ENCODE measurements at places on chromosomes 4 and X.

- no peak for DNase-seq
Observed at GRCh38 chr4:16897991-16898827, at the start of gene LDB2. Gene LDB2, minus strand, starts transcription at chr4:16898645.

DNA sequence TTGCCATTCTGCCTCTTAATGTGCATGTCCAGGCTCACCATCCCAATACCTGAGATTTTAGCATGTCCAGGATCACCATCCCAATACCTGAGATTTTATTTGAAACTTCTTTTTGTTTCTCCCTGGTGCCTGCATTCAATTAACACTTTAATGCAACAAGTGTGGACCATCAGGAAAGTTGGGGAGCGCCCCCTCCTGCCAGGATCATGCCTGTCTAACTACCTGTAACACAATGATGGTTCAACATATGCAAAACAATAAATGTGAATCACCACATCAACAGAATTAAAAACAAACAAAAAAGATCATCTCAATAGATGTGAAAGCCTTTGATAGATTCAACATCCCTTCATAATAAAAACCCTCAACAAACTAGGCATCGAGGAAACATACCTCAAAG lies 1359.5 kb upstream of the DIAPH2 start:
- DNase-seq, result no peak

GRCh38 chrX:123036401-123036800 lies 147.7 kb upstream of the GRIA3 start:
- DNase-seq, result no peak

GRCh38 chrX:123339221-123339905 lies 155.3 kb downstream of the GRIA3 start:
- DNase-seq, result no peak

- no peak for DNase-seq
Observed at GRCh38 chr4:26362745-26363439, 42.1 kb downstream of the RBPJ start.

DNA sequence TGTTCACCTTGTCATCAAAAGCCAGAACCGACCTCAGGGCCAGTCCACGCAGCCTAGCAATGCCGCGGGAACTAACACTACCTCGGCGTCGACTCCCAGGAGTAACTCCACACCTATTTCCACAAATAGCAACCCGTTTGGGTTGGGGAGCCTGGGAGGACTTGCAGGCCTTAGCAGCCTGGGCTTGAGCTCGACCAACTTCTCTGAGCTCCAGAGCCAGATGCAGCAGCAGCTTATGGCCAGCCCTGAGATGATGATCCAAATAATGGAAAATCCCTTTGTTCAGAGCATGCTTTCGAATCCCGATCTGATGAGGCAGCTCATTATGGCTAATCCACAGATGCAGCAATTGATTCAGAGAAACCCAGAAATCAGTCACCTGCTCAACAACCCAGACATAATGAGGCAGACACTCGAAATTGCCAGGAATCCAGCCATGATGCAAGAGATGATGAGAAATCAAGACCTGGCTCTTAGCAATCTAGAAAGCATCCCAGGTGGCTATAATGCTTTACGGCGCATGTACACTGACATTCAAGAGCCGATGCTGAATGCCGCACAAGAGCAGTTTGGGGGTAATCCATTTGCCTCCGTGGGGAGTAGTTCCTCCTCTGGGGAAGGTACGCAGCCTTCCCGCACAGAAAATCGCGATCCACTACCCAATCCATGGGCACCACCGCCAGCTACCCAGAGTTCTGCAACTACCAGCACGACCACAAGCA lies 898 bp downstream of the UBQLN2 start:
- no peak for DNase-seq

DNA sequence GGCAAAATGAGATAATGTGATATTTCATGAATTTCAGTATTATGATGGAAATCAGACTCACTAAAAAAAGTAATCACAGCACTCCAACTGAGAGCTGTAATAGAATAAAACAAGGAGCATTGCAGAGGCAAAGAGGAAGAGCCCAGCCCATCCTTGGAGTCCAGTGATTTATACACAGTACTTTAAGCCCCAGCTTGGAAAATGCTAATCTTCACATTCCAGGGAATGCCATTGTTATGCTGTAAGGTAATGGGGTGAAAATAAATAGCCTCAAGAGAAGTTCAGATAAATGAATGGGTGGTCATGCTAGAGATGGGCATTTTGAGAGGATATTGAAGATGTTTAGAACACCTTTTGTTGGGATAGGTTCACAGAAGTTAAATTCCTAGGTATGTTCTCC lies 190.3 kb upstream of the TAPT1 start:
- DNase-seq, result no peak

DNA sequence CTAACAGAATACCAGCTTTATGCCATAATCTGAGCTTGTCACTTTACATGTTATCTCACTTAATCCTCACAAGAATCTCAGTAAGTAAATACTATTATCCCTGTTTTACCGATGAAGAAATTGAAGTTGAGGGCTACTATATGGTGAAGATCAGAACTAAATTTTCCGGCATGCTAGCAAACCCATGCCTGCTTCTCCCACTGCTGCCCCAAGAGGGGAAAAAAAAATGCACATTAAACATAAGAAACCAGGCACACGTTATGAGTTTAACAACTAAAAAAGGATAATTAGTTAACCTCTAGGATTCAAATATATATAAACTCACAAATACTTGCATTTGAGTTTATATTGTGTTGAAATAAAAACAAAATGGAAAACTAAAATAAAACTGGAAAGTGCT lies 10.8 kb downstream of the SLC10A7 start:
- DNase-seq, result no peak

DNA sequence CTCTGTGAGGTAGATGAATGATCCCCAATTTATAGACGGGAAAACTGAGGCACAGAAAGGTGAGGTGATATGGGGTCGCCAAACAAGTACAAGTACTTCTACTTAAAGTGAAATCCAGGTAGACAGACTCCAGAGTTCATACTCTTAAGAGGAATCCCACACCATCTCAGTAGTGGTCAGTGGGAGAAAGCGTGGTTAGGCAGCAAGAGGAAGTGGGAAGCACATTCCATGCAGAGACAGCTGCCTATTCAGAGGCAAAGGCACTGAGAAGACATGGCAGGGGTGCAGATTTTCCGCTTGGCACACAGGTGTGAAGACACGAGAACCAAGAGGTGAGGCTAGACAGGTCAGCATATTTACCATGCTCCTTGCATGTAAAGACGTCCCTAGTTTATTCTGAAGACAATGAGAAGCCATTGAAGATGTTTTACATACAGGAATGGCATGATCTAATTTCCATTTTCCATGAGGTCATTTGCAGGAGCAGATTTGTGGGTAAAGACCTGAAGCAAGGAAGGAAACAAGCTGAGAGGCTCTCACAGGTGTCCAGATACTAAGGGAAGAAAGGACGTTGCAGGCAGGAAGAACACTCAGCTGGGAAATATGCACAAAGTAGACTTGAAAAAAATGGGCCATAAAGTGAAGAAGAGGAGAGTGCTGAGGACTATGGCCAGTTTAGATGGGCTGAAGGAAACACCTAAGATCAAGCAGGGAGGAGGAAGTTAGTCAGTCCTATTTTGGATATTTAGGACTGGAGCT lies 17.3 kb upstream of the CLNK start:
- no peak for DNase-seq

DNA sequence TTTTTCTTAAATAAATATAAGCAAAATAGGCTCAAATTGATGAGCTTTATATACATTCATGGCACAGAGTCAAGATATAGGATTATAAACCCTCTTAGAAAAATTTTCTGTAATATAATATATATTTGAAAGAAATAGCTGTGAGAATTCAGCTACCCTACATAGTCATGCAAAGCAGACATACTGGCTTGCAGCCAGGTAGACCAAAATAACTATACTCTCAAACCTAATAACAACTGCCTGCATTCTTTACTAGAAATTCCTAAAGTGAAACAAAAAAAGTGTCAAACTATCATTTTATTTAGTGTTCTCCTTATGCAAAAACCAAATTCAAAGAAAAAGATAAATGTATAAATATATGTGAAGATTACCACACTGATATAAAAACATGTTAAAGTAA lies 1390.2 kb downstream of the C4orf33 start:
- no peak for DNase-seq

GRCh38 chrX:2351999-2352995 lies 148.5 kb downstream of the DHRSX start:
- DNase-seq, result no peak

GRCh38 chrX:65601530-65602220 lies 65.8 kb upstream of the MSN start:
- DNase-seq, result no peak

DNA sequence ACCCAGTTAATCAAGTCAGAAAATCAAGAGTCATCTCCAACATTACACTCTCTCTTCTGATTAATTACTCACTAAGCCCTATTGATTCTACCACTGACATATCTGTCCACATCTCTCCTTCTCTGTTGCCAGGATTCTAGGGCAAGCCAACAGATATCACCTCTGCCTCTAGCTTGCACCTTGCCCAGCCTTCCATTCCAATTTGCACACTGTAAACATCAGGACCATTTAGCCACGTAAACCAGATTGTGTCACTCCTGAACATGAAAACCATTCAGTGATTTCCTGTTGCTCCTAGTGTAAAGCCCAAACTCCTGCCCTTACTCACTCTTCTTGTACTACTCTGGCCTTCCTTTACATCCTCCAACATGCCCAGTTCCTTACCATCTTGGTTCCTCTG lies 68.0 kb upstream of the PLS3 start:
- no peak for DNase-seq

DNA sequence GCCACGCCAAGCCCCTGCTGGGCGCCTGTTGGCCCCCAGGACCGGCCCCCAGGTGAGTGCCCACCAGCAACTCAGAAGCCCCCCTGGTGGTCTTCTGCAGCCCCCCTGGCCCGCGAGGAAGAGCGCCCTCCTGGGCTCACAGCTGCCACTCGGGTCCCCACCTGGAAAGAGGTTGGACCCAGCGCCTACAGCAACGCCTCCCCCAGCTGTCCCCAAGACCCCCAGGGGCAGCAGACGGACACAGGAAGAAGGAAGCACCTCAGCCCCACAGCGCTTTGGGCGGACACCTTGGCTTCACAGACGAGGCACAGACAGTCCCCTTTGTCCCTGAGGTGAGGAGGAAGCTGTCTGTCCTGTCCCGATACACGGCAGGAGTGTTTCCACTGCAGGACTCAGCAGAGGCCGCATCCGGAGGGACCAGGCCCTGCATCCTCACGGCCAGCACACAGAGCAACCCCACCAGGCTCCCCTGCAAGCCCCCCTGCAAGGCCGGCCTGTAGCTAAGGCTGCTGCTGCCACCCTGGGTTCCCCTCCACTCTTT lies 115.6 kb upstream of the NKX1-1 start:
- no peak for DNase-seq

DNA sequence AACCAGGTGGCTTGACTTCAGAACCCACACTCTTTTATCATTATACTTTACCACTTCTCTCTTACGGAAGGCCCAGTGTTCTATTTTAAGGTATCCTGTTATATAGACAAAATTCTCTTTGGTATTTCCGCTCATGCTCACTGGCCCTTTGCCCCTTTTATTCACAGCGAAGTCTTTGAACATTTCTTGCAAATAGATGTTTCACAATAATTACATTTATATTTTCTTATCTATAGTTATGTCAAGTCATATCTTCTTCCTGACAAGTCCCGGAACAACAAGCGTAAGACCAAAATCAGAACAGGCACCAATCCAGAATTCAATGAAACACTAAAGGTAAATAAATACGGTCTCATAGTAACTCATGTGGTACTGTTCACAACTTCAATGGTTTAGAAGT lies 102.0 kb downstream of the SYTL5 start:
- no peak for DNase-seq

- DNase-seq, result no peak
Observed at GRCh38 chr4:60729194-60729593, 470.9 kb upstream of the ADGRL3 start.

DNA sequence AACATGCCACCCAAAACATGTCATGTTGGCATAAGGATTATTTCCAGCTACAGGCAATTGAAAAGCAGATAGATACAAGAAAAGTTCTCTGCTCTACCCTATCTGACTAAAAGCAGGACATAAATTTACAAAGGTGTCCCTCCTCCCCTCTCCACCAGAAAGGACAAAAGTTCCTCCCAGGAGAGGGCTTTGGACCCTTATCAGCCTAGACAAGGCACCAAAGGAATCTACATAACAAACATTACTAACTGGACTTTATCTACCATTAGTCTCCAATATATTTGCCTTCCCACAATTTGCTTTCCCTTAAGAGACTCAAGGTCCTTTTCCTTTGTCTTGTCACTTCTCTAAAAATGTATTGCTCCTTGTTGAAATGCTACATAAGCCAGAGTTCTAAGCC lies 55.6 kb downstream of the ADGRA3 start:
- DNase-seq, result no peak

GRCh38 chrX:8749697-8750096 lies 17.8 kb upstream of the ANOS1 start:
- no peak for DNase-seq

GRCh38 chrX:154433605-154434004 lies 3.3 kb upstream of the GDI1 start:
- DNase-seq, result no peak

- DNase-seq, result no peak
Observed at GRCh38 chr4:56106180-56107147, 157.7 kb downstream of the CEP135 start.

DNA sequence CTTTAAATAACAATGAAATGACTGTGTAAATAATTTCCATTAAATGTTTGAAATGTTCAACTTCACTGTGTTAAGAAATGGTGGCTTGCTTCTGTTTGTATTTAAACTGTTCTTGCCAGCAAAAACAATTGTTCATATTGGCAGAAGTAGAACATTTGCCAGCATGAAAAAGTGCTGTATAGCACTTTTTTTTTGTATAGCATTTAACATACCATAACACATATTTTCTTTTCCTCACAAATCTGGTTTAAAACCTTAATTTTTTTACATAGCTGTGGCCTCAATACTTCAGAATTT lies 94.1 kb downstream of the COX18 start:
- DNase-seq, result no peak

GRCh38 chr4:113457886-113458285 lies 303.7 kb downstream of the CAMK2D start:
- no peak for DNase-seq

DNA sequence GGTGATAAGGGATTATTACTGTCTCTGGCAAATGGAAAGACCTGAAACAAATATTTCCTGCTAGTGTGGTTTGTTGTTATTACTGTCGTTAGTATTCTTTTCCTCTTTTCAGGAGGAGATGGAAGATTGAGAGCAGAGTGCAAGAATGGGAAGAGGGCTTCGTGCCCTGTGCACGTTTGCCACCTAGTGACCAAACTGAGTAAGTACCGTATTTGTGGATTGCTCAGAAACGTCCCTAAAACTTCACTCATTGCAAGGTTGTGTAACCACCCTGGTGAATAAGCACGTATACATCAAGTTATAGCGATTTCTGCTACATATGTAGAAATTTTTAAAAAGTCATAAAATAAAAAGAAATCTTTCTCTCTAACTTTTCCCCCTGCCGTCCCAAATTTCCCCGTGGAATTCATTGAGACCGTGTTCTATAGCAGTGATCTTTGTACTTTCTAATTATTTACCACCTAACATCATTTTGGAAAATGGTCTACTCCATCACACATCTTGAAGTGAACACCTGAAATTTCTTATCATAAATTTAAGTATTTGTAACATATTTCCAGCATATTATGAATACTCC lies 24.3 kb downstream of the LINC00632 start:
- DNase-seq, result no peak

GRCh38 chr4:24060932-24061331 lies 171.1 kb upstream of the PPARGC1A start:
- DNase-seq, result no peak

GRCh38 chr4:86822136-86822535 lies 27.0 kb downstream of the SLC10A6 start:
- no peak for DNase-seq

- no peak for DNase-seq
Observed at GRCh38 chrX:77510007-77510406, 62.8 kb downstream of the FGF16 start.
